ENCODE measurements at places on chromosomes 2 and 18.
A peak's percentile ranks its signal among the peaks of the same experiment; 100 is the strongest.

- no peak for DNase-seq
Measured at GRCh38 chr2:122816803-122817202, 1061.4 kb downstream of the TSN start.

DNA sequence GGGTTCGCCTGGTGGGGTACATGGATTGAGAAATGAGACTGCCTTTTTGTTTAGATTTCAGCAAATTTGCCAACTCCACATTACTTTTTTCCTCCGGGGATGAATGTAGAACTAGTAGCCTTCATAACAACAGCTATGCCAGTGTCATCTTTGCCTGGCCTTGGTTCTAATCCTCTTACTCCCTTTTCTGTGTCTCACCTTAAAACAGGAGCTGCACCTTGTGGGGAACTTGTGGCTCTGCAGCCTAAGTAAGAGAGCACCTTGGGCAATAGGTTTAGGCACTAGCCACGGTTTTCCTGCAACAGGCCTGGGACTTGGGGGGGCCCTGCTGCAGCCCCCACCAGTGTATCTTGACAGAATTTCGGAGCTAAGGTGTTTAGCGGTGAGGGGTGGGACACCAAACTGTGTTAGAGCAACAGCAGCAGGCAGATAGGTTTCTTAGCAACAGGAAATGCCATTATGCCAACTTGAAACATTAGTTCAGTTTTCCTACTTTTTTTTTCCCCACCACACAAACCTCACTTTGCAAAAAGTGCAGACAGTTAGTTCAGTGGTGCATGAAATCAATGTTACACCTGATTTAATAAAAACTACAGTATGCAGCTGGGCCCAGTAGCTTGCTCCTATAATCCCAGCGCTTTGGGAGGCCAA, 173.7 kb downstream of the PRKCE start:
- no peak for DNase-seq

GRCh38 chr2:171416009-171416926, 17.5 kb downstream of the METTL8 start:
- peak; percentile 77 for DNase-seq

DNA sequence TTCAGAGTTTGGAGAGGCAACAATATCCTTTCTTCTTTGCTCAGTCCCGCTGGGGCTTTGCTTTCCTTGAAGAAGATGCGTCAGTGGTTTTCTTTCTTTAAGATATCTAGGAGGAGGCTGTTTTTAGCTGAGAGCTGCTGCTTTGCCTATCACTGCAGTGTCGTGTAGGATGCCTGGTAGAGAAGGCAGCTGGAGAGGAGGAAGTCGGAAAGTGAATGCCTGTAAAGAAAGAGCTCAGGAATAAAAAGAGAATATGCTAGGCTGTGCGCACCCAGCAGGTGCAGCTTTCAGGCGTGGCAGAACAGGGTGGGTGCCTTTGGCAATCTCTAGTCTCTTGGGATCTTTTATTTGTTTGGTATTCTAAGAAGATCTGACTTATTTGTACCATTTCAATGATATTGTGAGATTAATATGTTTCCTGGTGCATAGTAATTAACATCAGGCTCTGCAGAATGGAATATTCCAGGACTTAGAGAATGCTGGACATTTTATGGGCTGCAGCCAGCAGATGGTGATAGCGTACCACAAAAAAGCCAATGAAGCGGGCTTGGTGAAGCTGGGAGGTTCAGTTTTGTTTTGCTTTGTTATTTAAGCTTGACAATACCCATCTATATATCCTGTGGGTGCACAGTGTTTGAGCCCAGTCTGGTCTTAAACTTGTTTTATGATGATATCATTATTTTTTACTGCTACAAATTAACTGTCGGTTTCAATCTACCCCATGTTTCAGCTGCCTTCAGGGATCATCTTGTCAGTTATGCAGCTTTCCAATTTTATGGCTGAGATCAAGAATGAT, 34.9 kb downstream of the CAVIN2 start:
- DNase-seq: peak; percentile 12

- DNase-seq: no peak
Measured at GRCh38 chr2:7022492-7023385, 105.5 kb downstream of the RNF144A start.

- DNase-seq: no peak
Measured at GRCh38 chr18:68679528-68679927, 35.4 kb downstream of the TMX3 start.

DNA sequence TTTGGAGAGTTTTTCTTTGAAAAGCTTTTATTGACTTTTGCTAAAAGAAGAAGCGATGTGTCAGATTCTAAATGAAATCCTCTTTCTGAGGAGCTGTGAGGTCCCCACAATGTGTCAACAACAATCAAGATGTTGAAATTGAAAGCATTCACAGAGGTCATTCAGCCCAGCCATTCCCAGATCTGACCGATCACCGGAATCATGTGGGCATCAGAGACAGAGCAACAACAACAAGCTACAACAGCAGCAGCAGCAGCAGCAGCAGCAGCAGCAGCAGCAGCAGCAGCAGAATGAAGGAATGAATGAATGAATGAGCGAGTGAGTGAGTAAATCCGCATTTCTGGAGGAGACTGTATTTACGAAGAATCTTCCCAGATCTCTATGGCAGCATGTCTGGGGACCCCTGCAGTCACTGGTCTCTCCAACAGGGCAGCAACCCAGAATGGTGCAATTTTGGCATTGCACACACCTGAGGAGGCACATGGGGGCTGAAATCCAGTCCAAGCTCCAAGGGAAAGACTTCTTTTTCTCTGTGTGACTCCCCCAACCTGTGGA, 299.0 kb downstream of the MYCN start:
- no peak for DNase-seq

GRCh38 chr2:241842620-241843211, 16.0 kb downstream of the PDCD1 start:
- no peak for DNase-seq

GRCh38 chr2:1995584-1995983, 251.3 kb upstream of the PXDN start:
- DNase-seq: no peak

GRCh38 chr2:12170121-12170520, 423.7 kb downstream of the LPIN1 start:
- no peak for DNase-seq

DNA sequence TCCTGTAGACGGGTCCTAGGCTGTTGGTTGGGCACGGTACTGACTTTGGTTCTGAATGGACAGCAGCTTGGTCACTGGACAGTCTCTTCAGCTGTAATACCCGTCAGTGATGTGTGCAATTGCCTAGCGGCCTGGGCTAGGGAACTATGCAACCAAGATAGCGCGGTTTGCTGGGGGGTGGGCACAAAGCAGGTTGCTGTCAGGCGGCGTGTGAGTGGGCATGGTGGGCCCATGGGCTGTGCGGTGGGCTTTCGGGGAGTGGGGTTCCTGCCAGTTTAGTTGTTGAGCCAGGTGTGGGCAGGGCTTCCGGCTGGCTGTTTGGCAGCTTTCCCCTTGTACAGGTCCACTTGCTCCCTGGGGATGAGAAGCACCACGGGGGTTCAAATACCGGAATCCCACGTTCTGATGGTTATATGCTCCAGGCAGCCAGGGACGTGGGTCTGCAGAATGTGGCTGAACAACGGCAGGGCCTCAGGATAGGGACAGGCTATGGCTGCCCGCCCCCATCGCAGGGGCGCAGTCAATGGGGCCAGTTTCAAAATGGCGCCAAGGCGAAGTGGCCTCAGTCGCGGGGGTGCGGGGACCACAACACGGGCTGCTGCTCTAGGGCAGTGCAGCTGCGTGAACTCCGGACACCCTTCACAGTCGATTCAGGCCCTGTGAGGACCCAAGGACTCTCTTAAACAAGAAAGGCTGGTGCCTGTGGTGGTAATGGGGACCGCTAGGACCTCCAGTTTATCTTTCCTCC, 407.5 kb upstream of the FIGN start:
- no peak for DNase-seq

DNA sequence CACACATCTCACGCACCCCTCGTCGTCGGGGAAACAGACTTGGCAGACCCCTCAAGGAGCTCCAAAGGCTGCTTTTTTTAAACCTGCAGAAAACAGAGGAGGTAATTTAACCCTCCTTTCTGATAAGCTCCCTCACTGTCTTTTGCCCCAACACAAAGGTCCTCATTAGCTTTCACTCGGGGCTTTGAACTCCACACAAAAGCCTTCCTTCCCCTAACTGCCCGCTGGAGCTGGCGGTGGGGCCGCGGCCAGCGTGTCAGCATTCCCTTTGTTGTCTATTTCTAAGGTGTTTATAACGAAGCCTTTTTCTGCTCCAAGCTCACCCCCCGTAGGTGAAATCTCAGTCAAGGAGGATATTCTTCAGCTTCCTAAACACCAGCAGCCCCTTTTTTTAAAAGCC, 43.5 kb upstream of the ID2 start:
- DNase-seq: no peak

DNA sequence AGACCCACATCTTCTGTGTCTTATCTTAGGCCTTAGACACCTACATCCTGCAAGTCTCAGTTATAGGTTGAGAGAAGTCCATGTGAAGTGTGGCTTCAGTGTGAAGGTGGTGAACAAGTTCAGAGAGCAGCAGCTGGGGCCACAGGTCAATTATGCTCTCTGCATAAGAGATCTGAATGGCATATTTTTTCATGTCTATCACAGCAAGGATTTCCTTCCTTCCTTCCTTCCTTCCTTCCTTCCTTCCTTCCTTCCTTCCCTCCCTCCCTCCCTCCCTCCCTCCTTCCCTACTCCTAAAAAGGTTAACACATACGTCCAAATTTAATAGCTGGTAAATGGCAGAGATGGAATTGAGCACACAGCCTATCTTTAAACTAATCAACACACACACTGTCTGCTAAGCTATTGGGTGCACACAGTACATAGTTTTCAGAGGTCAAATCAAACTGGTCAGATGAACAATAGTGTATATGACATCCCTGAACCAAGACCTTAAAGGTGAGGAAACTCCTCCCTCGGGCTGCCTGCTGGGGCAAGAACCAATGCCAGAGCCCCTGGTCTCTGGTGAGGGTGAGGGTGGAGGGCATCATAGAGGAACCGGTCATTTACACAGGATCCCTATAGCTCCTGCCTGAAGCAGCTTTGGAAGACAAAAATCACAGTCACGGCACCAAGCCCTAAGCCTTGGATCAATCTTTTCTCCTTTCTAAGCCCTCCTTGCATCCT, 240.9 kb downstream of the ICOS start:
- DNase-seq: no peak

DNA sequence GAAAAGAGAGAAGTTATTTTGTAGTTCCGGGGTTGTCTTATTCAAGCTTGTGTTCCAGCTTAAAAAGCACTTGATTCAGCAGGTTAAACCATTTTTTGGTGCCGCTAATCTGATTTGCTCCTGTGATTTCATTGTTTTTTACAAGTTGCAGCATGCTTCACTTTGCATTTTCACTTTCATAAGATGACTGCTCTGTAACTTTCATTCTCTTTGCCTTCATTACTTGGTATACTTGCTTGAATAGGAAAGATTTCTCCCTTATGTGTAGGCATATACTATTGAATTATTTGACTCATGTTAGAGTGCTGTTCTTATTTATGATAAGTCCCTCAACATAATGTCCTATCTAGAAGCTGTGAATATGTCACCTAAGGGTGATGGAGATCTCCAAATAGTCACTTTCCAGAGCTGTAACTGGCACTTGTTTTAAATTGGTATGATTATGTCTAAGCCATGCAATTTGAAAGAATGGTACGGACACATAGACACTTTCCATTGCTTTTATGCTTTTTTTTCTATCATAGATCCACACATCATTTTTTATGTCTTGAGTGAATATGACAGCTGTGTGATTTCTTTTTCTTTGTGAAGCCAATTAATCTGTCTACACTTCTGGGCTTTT, 254.5 kb downstream of the DSEL start:
- no peak for DNase-seq

DNA sequence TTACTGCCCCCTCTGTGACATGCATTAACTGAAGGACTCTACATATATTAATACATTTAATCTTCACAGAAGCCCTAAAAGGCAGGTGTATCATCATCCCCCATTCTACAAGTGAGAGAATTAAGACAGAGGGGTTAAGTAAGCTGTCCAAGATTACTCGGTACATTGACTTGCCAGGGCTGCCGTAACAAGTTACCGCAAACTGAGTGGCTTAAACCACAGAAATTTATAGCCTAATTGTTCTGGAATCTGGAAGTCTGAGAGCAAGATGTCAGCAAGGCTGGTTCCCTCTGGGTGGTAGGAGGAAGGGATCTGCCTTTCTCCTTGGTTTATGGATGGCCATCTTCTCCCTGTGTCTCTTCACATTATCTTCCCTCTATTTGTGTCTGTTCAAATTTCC, 605.5 kb downstream of the EPHA4 start:
- no peak for DNase-seq

- DNase-seq: no peak
Measured at GRCh38 chr2:167759531-167759930, 487.9 kb downstream of the STK39 start.

DNA sequence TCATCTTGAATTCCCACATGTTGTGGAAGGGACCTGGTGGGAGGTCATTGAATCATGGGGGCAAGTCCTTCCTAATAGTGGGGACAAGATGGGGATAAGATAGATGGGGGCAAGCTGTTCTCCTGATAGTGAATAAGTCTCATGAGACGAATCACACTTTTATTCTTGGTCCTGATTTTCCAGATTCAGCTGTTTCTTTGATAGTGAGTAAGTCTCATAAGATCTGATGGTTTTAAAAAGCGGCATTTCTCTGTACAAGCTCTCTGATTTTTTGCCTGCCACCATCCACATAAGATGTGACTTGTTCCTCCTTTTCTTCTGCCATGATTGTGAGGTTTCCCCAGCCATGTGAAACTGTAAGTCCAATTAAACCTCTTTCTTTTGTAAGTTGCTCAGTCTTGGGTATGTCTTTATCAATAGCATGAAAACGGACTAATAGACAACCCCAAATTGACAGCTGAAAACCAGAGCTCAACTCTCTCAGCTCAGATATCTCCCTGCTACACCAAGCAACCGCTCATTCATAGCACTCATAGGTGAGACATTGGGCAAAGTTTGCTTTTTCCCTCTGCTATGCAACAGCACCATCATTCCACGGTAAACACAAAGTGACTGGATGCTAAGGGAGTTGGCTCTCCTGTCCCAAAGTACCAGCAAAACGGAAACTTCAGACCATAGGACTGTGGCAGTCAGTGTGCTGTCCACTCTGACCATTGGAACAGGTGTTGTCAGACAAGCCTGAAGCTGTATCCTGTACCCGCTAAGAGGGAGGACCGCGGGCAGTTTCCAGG, 44.9 kb upstream of the TBC1D8 start:
- DNase-seq: no peak

GRCh38 chr2:241279413-241279812, 36.1 kb downstream of the HDLBP start:
- no peak for DNase-seq

GRCh38 chr2:223930103-223930976, 14.8 kb downstream of the WDFY1 start:
- no peak for DNase-seq

DNA sequence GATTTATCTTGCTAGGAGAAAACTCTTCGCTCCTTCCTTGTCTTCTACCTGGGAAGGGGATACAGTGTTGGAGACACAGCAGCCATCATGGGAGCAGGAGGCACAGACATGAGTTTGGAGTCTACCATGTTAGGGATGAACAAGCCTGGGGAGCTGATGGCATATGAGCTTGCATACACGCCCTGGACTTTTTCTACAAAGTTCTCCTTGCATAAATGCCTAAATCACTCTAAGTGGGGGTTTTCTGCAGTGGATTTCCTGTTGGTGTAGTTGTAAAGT, 3.6 kb upstream of the HS1BP3 start:
- DNase-seq: no peak

Data from stimulated activated CD4-positive, alpha-beta T cell treated with anti-CD3 and anti-CD28 coated beads, Interleukin-4, amount 100 ng/mL, for 1 hour (primary cell).